ENCODE measurements at places on chromosomes 2 and 18. TPM values are rescaled to one million over a fixed set of nuclear protein-coding genes. Genes with fewer than 3 reads are reported as not detected.

Gene METTL8
- 33.5 TPM for total RNA-seq

Gene ZBTB7C
- total RNA-seq: 0.32 TPM

Gene GPR155
- not detected for total RNA-seq

Gene RAPGEF4
- 0.96 TPM for total RNA-seq

Gene PRKAG3
- not detected for total RNA-seq

Gene RAB6C
- total RNA-seq: not detected

Gene B3GNT7
- total RNA-seq: 0.09 TPM
